Activated CD4-positive, alpha-beta T cell treated with anti-CD3 and anti-CD28 coated beads, Interleukin-2, amount 50 U/mL, for 4 hours (primary cell): ENCODE measurements at places on chromosomes 3 and 15.
A peak's percentile ranks its signal among the peaks of the same experiment; 100 is the strongest.

GRCh38 chr15:77630956-77631744, 1.6 kb downstream of the LINGO1 start:
- no peak for DNase-seq

GRCh38 chr3:71442652-71443042, 140.9 kb downstream of the FOXP1 start:
- DNase-seq = no peak

DNA sequence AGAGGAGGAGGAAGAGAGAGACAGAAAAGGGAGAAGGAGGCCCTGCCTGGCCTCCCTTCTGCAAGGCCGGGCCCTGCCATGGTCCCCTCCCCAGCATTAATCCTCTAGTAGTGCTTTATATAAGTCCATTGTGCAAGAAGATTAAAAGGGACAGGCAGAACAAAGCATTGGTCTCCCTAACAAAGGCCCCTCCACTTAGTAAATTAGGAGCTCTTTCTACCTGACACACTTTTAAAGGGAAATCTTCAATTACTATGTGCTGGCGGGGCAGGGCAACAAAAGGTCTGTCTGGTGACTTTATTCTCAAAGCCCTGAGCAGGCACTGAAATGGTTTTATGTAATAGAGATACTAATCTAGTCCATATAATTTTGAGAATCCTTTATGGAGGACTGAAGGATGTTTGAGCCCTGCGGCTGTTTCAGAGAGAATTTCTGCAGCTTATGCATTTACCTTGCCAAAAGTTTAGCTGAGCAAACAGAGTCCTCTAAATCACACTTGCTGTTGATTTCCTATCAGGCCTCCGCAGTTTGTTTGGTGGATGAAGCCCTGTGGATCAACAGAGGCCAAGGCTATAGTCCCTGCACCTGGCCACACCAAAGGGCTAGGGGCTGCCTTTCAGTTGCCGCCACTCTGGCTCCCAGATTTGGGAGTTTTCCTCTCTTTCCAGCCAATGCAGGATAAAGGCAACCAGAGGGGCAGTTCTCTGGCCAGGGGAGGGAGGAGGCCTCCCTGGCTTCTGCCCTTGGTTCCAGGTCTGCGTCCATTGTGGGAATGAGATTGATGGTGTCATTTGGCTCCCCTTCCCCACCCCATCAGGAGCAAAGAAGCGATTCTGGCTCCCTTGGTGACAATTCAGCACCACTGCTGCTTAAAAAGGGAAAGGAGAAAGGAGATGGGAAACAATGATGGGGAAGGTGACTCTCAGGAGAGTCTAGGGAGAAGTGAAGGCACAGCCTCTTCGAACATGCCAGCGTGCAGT, 148.0 kb downstream of the MEGF11 start:
- DNase-seq = no peak

DNA sequence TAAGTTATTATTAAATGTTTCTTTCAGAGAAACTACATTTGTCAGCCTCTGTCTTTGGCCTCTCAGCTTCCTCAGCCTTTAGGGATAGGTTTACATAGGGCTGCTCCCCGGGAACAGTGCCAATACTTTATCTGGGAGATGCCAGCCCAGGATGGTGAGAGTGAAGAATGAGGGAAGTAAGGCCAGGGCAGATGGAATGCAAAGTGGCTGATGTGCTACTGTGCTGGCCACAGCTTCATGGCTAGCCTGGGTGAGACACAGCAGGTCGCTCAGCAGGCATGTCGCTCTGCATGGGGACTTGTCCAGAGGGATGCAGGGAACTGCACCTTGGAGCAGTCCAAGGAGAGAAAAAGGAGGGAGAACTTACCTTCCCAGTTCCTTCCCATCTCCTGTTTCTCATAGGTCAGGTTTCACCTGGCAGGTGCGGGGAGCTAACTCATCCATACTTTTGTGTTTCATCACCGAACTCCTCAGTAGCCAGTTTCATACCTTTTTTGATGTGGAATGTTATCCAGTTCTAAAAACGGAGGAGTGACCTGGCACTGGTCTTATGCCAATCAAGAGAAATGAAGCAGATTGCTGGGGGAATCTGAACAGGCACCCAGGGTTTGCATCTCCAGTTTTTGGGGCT, 30.9 kb upstream of the C15orf39 start:
- no peak for DNase-seq

DNA sequence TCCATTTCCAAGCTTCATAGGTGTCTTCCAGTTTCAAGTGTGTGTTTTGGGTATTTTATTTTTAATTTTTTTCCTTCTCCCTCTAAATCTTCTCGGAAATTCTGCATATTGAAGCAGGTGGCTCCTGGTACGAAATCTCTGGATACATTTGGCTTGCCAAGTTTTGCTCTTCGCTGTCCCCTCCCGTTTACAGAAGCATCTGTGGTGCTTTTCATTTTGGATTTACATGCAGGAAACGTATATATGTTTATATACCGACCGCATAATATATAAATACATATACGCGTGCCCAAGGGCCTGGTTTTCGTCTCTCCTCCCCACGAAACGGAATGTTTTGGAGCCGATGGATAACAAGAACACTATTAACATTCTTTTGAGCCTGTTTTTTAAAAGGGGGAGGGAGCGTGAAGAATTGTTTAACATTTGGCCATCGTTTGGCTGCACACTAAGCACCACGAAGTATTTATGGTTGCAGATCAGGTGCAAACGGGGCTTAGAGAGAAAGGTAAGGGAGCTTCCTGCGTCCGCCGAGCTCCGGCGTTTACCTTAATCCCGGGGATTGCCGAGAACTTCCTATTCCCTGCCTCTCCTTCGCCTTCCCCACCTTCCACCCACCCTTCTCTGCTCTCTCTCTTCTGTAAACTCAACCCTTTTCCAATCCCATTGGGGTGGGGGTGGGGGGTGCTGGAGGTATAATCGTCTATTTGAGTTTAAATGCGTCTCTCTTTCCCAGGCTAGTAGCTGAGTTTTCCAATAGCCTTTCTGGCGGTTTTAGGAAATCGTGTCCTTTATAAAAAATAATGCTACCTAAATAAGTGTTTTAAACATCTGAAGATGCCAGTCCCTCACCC, 1.1 kb upstream of the NLGN1 start:
- DNase-seq = no peak

DNA sequence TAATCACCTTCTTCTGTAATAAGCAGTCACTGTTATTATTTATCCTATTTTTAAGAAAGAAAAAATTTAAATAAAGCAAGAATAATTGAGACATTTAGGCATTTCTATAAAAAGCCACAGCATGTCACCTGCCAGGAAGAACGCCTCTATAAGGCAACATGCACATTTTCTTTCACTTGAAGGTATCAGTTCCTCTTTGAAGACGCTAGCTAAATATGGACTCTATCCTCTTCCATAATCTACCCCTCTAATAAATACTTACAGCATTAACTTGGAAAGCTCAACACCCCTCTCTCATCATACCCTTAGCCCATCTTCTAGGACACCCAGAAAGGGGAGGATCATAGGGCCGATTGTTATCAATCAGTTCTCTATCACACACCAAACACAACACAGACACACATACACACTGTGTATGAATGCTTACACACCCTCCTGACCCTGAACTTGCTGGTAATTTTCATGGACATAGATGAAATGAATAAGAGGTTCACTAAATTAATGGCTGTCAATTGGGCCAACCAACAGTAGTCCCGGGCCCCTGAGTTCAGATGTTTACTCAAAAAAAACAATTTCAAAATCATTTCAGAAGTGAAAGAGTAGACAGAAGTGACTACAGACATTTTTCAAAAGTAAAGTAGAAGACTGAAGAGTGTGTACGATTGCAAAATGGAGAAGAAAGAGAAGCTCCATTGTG, 102.5 kb downstream of the ZMAT3 start:
- no peak for DNase-seq

DNA sequence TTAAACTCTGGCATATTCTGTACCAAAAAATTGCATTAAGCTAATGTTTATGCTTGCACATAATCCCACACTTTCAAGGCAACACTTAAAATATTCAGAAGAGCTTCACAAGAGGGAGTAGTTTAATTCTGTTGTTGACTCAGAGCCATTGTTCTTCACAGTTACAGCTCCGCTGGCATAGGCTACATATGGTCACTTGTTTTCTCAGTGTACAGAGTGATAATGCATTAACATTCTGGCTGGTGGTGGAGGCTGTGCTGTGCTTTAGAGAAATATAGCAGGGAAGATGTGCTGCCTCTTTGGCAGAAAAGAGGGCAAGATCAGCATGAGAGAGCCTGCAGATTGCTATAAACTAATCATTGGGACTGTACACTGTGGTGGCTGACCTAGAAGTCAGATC, 13.3 kb downstream of the NLGN1 start:
- no peak for DNase-seq

GRCh38 chr3:32340611-32341365, 50.9 kb upstream of the CMTM7 start:
- DNase-seq = no peak

DNA sequence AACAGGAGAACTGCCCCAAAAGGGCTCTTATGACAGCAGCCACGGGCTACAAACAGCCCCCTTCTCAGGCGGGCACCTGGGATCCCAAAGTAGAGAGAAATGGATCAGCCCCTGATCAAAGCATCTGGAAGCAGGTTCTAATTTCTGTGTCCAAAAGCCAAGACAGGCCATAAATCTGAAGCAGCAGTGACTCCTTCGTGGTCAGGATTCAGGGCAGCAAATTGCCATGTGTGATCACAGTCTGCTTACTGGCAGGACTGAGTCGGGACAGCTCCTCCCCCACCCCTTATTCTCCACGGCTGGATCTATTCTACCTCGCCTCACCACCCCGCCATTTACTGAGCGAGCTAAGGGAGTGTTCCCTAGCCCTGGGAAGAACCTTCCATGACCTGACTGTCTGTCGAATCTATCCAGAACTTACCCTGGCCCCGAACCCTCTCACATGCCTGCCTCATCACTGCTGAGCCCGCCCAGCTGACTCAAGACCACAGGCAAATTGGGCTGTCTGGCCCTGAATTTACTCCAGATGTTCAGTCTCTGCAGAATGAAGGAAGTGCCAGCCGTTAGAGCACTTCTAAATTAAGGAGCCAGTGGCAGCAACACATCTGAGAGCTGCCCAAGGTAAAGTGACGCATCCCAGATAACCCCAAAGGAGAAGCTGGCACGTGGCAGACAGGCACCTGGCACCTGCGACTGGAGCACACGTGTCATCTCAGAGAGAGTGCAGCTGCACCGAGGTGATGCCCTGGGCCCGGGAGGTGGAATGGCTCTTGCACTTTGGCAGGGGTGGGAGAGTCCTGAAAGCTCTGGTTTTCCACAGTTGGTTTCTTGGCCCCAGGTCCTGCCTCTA, 1.3 kb downstream of the LRRC15 start:
- no peak for DNase-seq

DNA sequence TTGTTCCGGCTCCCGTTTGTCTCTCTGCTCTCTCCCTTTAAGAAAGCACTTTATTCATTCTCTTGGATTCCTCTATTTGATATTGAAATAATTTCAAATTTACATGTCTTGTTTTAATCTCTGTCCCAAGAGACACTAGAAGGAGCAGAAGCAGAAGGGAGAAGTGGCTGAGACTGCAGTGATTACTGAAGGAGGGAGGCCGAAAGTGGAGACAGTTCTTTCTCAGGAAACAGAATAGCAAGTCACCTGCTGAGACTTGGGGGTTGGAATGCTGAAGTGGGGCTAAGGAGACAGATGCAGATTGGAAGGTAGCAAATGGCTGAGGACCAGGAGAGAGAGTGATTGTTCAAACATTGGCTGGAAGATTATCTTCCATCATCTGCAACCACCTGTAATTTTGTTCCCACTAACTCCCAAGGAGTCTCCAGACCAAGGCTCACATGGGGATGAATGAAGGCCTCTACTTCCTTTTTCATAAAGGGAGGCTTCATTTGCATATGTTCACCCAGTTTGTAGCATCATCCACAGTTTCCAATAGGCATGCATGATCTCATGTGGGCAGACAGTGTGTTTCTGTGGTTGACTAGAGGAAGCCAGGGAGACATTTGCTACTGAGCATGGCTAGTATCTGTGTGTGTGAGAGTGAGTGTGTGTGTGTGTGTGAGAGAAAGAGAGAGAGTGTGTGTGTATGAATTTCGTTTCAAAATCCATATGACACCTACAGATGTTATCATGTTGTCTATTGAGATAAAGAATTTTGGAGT, 24.0 kb downstream of the LTF start:
- DNase-seq = peak; percentile 3

DNA sequence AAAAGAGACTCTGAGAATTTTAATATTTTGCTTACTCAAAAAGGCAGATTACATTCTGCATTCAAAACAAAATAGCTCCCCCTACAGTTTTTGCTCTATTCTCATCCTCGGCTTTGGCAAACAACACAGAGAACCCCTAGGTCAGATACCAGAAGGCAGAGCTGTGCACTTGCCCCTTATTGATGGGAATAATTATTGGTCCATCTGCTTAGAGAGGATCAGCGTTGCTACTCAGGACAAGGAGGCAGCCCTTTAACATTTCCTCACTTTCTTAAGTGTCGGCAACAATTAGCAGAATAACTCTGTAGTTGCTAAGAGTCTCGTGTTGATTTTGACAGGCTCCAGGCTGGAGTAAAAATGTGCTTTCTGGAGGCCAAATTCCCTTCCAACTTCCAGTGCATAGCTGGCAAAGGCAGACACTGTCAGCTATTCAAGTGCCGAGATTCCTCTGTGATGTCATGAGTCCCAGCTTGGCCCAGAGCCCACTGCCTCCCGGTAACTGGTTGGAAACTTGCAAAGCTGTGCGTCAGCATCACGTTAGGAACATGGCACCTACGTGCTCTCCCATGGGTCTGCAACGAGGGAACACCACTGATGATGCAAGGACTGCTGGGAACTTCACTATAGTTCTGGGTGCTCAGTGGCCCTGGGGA, 482.7 kb upstream of the ADAMTS9 start:
- no peak for DNase-seq
